ENCODE measurements at places on chromosomes 12 and 14.

DNA sequence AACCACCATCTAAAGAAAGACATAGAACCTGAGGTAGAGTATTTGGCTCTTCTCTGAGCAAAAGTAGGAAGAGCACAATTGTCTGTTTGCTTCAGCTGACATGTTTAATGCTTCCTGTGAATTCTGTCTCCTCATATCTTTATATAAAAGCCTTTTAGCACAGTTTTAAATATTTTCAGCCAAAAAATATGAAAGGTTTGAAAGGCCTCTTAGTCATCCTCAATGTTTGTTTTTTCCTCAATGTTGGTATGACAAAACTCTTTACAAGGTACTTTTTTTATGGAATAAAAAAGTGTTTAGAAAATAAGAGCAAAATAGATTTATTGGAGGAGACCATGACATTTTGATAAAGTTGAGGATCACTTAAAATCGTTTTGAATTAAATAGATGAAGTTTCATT, 360.9 kb downstream of the NAV3 start:
- DNase-seq: no peak

- no peak for DNase-seq
Observed at GRCh38 chr12:131040491-131040890, 86.8 kb downstream of the ADGRD1 start.

DNA sequence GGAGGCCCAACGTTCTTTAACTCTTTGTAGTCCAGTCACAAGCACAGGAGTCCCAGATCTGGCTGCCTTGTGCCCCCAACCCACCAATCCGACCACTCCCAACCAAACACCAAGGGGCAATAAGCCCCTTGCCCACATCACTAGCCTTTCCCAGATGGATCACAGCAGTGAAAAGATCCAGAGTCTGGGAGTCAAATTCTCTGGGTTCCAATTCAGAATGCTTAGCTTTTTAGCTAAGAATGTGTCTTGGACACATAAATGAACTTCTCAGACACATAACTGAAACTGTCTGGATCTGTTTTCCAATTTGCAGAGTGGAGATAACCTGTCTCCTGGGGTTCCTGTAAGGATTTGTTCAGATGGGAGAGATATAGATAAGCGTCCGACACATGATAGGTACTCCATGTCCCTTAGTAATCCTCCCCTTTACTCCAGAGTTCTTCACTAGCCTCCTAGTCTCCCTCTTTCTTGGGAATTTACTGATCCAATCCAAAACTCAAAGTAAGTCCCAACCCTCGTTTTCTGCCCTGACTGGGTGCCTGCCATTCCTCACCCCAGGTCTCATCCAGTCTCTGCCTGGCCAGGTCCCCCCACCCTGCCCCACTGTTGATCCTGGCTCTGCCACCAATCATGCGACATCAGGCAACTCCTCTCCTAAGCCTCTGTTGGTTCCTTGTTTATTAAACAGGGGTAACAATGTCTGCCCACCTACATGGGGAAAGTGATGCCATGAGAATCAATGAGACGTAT, 439 bp upstream of the TNFRSF1A start:
- no peak for DNase-seq

- no peak for DNase-seq
Observed at GRCh38 chr14:73943083-73943482, 6.8 kb downstream of the FAM161B start.

DNA sequence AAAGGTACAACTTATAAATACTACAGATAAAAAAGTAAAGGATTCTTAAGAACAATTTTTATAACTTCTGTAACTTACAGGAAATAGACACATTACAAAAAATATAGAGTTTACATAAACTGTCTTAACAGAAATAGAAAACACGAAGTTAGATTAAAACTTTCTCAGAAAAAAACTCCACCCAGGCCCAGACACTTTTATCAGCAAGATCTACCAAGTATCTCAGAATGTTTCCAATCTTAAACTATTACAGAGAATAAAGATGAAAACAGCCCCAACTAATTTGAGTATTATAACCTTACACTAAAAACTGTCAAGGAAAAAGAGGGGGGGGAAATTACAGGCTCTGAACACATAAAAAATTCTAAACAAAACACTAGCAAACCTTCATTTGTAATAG, 8.2 kb downstream of the ZFC3H1 start:
- DNase-seq: no peak

GRCh38 chr12:67042697-67043131, 226.4 kb upstream of the CAND1 start:
- DNase-seq: no peak

DNA sequence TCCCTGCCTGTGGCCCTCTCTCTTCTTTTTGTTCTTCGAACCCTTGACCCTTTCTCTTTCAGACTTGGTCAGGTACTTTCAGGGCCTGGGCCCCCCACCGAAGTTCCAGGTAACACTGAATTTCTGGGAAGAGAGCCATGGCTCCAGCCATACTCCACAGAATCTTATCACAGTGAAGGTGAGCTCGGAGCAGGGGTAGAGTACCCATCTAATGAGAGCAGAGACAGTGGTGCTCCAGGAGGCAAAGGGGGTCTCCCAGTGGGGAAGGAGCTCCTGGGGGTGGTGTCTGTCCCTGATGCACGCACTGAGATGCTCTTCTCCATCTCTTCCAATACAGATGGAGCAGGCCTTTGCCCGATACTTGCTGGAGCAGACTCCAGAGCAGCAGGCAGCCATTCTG, 4.7 kb downstream of the IRF9 start:
- DNase-seq: no peak

DNA sequence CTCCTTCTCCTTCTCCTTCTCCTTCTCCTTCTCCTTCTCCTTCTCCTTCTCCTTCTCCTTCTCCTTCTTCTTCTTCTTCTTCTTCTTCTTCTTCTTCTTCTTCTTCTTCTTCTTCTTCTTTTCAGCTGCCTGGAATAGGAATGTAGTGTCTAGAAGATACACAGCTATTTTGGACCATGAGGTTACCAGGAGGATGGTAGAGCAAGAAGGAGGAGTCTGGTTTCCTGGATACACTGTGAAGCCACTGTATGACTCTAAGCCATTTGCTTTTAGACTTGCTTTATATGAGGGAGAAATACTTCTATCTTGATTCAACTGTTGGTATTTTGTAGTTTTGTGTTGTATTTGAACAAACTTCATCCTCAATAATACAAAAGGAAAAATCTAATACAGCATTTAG, 3.0 kb upstream of the MYBPC1 start:
- DNase-seq: no peak

GRCh38 chr12:87266305-87266704, 762.9 kb downstream of the C12orf50 start:
- DNase-seq: no peak

DNA sequence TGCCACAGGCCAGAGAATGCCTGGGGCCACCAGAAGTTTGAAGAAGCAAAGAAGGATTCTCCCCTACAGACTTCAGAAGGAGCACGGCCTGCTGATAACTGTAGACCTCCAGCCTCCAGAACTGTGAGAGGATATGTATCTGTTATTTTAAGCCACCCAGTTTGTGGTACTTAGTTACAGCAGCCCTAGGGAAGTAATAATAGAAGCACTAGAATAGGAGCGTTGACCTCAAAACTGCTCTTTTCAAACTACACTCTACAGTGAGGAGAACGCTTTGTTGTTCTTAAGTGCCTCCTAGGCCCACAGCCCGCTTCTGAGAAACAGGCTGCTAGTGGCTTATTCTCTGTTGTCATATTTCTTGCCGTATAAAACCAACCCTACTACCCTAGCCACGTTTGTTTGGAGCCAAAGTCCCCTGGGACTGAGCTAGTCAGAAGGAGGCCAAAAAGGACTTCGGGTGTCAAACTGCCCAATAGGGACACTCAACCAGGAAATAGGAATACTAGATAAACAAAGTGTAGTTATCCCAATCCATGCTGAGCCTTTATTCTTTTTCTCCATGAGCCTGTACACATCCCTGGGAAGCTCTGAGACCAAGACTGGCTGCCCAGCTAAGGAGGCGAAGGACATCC, 38.5 kb upstream of the FRS2 start:
- DNase-seq: no peak

GRCh38 chr12:104873374-104873773, 84.7 kb downstream of the SLC41A2 start:
- DNase-seq: no peak

- no peak for DNase-seq
Observed at GRCh38 chr12:88227263-88227662, 85.2 kb downstream of the TMTC3 start.

DNA sequence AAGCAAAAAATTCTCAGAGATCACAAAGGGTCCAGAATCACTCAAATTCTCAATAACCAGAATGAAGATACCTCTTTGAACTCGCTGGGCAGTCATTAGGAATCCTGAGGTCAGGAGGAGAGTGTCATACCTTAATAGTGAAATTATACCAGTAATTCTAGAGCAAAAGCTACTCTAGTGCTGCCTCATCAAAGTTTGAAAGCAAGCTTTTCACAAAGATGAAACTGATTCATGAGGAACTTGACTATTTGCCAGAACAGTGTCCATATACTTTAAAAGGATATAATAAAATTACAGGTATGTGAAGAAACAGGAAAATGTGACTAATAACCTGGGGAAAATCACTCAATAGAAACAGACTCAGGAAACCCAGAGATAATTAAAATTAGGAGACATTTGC, 44.5 kb downstream of the EML5 start:
- DNase-seq: no peak

DNA sequence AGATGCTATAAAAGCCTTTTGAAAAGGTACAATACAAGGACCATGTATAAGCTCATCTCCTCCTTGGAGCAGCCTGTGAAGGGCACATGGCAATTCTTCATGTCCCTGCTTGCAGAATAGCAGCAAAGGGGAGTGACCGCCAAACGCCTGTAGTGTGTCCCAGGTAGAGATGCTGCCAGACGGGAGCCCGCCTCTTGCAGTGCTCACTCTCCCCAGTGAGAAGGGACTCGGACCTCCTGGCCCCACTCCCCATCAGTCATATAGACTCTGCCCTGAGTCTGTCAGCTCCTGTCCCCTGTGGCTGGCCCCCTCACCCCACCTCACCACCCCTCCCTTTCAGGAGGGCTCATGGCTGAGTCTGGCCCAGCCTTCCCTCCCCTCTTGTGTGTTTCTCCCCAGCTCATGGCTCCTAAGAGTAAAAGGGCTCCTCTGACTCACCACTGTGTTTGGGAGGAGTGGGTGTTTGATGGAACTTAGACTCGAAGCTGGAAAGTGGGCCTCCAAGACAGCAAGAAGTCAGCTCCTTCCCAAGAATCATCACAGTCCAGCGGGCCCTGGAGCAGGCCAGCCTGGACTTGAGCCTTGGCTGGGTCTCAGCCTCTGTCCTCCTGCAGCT, 40.9 kb downstream of the DEGS2 start:
- DNase-seq: no peak

DNA sequence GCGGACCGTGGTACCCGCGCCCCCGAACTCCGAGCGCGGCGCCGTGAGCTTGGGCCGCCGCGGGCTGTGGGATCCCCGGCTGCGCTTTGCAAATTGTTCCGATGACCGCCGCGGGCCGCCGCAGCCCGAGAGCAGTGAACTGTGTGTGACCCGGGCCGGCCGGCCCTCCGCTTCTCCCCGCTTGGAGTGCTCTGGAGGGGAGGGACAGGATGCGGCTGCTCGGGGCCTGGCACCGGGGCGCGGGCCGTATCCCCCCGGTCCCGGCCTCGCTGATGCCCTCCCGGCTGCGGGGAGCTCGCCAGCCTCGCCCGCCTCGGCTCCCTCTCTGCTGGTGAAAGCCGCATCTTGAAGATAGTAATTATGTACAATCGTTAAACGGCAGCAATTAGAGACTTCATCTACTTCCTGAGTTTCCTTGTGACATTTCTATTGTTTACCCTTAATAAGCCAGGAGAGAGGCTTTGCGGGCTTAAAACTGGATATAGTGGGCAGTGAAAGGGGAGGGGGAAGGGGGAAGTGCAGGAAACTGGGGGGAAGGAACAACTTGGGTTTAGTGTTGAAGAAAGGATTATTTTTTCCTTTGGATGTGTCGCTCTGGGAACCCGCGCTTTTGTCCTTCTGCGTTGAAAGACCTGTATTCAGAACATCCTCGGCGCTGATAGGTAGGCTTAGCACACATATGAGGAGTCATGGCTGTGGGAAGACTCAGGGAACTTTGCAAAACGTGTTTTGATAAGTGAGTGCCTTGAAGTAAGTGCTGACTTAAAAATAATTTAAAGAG, 1.2 kb downstream of the PELI2 start:
- DNase-seq: no peak

DNA sequence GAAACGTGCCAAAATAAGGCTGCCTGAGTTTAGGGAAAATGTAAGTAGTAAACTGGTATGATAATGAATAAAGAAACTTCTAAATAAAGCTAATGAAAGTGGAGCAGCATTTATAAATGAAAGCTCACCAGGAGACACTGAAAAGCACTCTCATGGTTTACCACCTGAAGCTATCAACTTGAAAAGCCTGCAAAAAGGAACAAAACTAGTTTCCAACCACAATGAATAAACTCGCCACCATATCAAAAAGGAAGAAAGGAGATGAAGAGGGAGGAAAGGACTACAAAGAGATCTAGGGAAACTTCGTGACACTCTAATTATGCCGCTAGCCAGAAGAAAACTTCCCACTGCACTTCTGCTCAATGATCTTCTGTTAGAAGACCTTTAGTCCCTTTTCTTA, 66.7 kb downstream of the MED13L start:
- DNase-seq: no peak

- DNase-seq: no peak
Observed at GRCh38 chr12:5694759-5695409, 250.2 kb downstream of the ANO2 start.

GRCh38 chr14:103318750-103319419, 15.2 kb upstream of the EIF5 start:
- DNase-seq: no peak

DNA sequence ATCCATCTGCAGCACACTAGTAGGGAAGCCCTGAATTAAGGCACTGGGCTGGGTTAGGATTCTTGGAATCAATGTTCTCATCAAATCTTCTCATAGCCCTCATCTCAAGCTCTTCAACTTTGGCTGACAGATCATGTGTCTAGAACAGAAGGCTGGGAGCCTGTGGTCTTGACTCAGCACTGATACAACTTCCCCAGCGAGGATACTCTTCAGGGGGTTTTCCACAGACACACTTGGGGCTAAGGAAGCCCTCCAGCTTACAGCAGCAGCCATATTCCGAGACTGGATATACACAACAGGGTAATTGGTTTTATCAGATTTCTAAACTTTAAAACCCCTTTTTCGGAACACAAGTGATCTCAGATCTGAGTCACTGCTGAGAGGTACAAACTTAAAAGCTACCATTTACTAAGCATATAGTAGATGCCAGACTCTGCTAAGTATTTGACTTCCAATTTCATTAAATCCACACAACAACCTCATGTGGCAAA, 3.5 kb downstream of the FMNL3 start:
- peak; percentile 79 for DNase-seq

GRCh38 chr14:36618641-36619040, 36.2 kb upstream of the NKX2-8 start:
- DNase-seq: no peak

- DNase-seq: no peak
Observed at GRCh38 chr12:123893276-123893675, 79.4 kb downstream of the CCDC92 start.

DNA sequence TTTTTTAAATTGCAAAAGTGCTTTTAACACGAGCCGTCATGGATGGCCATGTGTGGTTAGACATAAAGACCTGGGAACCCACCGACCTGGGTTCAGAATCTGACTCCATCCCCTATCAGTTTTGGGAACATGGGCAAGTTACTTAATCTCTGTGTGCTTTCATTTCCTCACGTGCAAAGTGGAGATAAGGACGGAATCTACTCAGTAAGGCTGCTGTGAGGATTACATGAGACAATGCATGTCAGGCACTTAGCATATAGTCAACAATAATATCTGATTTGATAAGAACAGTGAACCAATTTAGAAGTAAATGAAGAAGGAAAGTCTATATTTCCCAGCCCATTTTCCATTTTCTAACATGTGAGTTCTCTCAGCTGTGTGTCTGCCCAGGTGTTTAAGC, 235.4 kb downstream of the SUDS3 start:
- DNase-seq: no peak
